ENCODE measurements at places on chromosomes 3 and 15.

- DNase-seq: no peak
Observed at GRCh38 chr3:57755368-57755675, 787 bp upstream of the SLMAP start.

GRCh38 chr3:167198949-167199600 is 181.0 kb downstream of the ZBBX start:
- DNase-seq: no peak

DNA sequence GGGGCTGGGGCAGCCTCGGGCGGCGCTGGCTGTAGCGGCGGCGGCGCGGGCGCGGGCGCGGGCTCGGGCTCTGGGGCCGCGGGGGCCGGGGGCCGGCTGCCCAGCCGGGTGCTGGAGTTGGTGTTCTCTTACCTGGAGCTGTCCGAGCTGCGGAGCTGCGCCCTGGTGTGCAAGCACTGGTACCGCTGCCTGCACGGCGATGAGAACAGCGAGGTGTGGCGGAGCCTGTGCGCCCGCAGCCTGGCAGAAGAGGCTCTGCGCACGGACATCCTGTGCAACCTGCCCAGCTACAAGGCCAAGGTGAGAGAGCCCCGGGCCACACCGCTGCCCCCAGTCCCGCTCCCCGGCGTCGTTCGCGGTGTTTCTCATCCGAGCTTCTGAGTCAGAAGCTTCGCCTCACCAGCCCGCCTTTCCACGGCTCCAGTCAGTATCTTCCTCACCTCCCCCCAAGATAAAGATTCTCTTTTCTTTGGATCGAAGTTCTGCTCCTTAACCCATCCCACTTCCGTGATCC is 600 bp downstream of the FBXO45 start:
- peak; percentile 3 for DNase-seq

DNA sequence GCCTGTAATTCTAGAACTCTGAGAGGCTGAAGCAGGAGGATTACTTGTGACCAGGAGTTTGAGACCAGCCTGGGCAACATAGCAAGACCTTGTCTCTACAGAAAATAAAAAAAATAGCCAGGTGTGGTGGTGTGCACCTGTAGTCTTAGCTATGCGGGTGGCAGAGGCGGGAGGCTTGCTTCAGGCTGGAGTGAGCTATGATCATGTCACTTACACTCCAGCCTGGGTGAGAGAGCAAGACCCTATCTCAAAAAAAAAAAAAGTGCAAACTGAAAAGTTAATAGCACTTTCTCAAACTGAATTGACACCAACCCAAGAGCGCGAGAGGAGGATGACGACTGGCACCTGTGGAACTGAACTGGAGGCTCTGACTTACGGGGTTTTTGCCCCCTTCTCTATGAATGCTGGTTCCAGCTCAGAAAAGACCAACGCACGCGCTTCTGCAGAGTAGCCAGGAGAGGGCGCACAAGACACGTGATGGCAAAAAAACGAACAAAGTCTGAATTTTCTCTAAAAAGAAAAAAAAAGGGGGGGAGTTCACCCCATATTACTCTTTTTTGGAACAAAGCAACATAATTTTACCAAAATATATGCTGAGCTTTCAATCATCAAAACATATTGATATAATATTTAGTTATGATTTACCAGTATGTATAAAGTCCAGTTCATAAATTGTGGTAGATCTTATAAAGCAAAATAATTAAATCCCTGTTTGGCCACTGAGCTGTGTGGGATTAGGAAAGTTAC is 23.7 kb downstream of the CFAP92 start:
- DNase-seq: peak; percentile 17

GRCh38 chr15:50556642-50557371 is 10.3 kb upstream of the USP50 start:
- no peak for DNase-seq

- no peak for DNase-seq
Observed at GRCh38 chr3:193174140-193174539, 66.9 kb upstream of the PLAAT1 start.

DNA sequence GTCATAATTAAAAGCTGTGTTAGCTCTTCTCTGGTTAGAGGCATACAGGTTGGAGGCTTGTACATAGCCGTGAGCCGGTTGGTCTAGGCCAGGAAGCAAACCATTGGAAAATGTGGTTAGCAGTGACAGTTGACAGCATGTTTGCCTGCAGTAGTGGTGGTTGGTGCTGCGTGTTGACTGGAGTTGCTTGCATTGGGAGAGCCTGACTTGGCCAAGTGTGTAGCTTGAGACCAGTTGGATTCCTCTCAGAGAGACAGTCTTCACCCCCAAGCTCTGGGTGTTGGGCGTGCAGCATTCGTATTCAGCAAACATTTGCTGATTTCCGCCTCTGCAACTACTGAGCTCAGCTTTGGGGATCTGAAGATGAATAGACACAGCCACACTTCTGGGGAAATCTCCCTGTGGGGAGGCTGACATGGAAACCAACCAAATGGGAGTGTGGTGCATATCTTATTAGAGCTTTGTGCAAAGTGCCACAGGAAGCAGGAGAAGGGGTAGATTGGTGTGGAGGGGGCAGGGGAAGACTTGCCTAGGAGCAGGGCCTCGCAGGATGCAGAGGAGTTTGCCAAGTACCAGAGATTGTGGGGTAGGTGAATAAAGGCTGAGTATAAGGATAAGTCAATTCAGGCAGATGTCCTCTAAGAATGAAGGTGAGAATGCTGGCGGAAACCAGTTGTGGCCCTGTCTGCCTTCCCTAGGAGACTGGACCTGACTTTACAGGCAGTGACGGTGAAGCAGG is 83.5 kb downstream of the IGF1R start:
- DNase-seq: no peak

DNA sequence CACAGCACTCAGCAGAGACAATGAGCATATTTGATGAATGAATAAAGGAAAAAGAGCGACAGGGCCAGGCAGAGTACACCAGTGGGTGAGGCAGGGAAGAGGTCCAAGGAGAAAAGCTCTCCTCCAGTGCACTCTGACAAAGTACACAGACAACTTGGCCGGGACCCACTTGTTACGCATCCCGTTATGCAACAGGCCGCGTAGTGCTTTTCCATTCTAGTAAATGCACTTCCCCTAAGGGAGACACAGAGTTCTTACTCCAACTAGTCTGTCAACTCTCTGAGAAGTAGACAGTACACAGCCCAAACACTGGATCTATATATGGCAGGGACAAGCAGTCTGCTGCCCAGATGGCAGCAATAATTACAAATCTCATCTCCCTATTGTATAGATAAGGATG is 18.5 kb downstream of the LARP6 start:
- no peak for DNase-seq

DNA sequence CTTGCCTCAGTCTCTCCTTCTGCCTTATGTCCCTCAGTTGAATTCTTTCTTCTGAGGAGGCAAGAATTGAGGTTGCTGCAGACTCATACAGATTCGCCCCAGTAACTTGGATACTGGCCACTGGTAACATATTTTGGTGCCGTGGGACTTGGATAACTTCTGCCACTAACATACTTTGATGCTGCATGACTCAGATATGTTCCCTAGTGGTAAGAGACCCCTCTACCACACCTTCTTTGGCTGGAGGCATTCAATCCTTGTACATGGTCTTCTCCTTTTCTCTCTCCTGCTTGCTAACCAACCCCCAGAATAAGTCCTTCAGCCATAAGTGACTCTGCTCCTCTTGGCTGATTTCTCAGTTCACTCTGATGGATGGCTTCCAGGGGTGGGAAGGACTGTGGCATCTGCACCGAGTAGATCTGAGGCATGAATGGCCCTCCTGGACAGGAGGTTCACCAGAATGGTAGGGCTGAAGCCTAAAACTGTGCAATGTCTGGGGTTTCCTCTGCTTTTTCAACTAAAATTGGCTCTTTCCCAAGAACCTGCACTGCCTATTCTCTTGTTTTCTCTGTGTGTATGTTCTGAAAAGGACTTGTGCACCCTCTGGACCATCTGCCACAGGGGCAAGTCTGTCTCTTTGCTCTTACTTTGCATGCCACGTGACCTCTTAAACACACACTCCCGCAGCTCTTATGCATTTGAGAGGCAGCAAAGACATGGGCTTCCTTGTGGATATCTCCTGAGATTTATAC is 55.5 kb upstream of the FSTL1 start:
- DNase-seq: no peak

GRCh38 chr15:93001881-93002280 is 87.1 kb downstream of the RGMA start:
- no peak for DNase-seq

GRCh38 chr3:69530554-69530953 is 144.7 kb upstream of the FRMD4B start:
- no peak for DNase-seq

GRCh38 chr15:42908538-42908937 is 12.0 kb downstream of the TTBK2 start:
- DNase-seq: no peak

DNA sequence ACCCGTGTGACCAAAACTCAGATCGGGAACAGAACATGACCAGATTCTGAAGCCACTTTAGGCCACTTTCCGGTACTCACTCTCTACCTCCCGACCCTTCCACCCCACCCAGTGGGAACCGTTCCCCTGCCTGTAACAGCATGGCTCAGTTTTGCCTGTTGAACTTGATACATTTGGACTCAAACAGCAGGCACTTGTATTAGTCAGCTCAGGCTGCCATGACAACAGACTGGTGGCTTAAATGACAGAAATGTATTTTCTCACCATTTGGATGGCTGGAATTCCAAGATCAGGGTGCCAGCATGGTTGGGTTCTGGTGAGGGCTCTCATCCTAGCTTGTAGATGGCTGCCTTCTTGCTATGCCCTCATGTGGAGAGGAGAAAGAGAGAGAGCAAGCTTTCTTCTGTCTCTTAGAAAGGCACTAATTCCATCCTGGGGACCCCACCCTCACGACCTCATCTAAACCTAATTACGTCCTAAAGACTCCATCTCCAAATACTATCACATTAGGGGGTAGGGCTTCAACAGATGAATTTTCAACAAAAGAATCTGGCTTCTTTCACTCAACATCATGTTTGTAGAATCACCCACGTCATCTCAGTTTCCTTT is 9.3 kb upstream of the SSUH2 start:
- DNase-seq: no peak

GRCh38 chr15:87649175-87649574 is 607.4 kb downstream of the NTRK3 start:
- DNase-seq: no peak

- DNase-seq: no peak
Observed at GRCh38 chr3:123021996-123022510, 5.5 kb downstream of the SEMA5B start.

DNA sequence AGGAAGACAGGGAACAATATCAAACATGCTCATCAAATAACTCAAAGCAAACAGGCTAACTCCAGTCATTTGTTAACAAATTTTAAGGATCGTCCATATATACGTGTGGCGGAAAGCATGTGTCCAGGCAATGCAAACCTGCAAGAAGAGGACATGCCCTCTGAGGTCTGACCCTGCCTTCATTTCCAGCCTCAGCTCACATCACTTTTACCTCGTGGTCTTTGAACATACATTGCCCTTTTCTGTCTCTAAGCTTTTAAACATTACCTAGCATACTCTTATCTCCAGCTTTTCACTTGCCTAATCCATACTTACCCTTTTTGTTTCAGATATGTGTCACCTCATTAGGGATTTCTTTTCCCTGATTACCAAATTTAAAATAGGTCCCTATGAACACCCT is 944.4 kb downstream of the ROBO1 start:
- no peak for DNase-seq

GRCh38 chr15:43930556-43930955 is 103.8 kb downstream of the WDR76 start:
- no peak for DNase-seq

GRCh38 chr3:133570139-133570936 is 3.1 kb upstream of the CDV3 start:
- DNase-seq: no peak

GRCh38 chr3:16820485-16820884 is 64.3 kb upstream of the PLCL2 start:
- DNase-seq: no peak

DNA sequence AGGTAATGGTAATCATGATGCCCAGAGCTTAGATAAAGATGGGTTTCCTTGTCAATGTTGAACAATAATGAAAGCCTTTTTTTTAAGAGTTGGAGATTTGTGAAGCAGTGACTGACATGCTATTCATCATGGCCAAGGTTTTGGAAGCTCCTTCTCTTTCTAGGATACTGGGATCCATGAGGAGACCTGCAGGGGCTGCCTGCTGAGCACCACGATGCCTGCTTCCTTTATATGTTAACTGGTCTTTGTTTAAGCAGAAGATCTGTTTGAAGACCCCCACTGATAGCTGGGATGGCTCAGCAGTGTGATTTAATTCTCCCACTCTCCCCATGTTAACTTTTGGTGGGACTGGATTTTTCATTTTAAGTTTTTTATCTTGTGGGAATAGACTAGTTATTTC is 15.8 kb downstream of the RBP1 start:
- DNase-seq: no peak

DNA sequence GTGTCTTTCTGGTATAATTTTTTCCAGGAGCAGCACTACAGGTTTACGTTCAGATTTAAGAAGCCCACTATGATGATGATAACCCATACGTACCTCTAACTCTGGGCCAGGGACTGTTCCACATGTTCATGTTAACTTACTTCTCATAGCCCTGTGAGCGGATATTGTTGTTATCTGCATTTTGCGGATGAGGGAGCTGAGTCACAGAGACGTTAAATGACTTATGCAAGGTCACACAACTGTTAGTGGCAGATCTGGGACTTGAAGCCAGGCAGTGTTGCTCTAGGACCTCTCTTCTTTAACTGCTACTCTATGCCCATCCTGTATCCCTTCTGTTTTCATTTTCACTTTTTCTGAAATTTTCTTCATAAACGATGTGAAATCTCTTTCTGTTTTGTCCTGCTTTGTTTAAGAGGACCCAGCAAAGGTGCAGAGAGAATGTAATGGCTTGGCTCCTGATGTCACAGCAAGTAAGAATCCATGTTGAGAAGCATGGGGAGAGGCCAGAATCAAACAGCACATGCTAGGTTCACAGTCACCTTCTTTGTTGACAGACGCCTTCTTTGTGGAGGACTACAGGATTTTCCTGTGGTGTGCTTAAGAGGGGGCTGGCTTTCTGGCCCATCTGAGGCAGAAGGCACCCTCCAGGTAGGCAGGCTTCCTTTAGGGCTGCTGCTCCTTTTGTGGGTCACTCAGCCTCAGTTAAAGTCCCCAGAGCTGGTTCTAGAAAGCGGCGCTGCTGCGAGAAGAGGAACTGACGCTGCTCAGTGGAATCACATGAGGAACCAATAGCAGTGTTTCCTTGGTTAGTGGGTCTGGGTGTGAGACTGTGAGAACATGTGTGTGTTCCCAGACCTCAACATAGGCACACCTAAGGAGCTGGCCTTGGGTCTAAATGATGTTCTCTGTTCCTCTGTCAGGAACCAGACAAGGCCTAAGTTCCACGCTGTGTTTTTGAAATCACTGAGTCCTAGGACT is 121.6 kb downstream of the TMEM108 start:
- DNase-seq: no peak

GRCh38 chr15:74531144-74531811 is 9.7 kb upstream of the ARID3B start:
- no peak for DNase-seq

GRCh38 chr3:171970301-171970788 is 69.0 kb upstream of the FNDC3B start:
- no peak for DNase-seq

DNA sequence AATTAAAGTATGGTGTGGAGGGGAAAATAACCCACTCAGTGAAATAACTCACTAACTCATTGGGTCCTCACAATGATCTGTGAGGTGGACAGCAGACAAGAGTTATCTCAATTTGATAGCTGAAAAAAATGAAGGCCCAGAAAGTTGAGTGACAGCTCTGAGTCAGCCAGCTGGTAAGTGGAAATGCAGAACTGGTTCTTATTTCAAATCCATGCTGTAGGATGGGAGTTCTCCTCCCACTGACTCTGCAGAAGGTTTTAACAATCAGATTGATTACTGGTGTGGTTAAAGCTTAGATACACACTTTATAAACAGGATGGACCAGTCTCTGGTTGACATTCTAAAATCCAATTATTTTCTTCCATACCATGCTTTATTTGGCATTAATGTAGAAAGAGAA is 87.0 kb upstream of the LMOD3 start:
- no peak for DNase-seq
